Globus pallidus (tissue), 1 donor: ENCODE measurements at places on chromosomes 11 and 22.

DNA sequence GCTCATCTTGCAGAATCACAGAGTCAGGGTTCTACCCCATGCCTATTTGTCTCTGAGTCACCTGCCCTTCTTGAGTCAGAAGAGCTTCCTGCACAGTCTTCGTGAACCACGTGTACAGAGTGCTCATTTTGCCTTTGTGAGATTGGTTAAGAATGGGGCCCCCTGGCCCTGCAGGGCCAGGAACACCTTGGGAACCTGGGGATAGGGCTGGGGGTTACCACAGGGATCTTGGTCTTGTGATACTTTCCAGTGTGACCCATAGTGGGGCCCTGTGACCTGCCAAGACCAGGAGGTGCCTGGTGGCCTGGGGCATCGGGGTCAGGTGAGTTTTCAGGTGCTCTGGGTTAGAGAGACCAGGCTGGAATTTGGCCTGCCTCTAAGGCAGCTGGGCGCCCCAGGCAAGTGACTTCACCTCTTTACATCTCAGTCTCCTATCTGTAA is 9.4 kb downstream of the TMPRSS13 start:
- no peak for DNase-seq

DNA sequence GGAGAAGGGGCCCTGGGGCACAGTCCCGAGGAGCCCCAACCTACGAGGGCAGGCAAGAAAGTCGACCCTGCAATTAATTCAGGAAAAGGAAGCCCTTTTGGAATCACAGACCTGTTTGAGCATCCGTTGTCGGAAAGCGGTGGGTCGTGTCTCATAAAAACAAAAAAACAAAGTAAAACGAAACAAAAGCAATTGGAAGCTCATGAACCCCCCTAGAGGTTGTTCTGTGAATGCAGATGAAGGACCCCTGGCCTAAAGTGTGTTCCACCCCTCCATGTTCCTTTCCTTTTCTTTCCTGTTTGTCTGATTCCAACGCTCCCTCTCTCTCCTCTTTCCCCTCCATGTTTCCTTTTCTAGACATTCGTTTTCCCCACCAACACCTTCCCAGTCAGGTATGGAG is 203.7 kb downstream of the GRIK4 start:
- DNase-seq, result no peak

DNA sequence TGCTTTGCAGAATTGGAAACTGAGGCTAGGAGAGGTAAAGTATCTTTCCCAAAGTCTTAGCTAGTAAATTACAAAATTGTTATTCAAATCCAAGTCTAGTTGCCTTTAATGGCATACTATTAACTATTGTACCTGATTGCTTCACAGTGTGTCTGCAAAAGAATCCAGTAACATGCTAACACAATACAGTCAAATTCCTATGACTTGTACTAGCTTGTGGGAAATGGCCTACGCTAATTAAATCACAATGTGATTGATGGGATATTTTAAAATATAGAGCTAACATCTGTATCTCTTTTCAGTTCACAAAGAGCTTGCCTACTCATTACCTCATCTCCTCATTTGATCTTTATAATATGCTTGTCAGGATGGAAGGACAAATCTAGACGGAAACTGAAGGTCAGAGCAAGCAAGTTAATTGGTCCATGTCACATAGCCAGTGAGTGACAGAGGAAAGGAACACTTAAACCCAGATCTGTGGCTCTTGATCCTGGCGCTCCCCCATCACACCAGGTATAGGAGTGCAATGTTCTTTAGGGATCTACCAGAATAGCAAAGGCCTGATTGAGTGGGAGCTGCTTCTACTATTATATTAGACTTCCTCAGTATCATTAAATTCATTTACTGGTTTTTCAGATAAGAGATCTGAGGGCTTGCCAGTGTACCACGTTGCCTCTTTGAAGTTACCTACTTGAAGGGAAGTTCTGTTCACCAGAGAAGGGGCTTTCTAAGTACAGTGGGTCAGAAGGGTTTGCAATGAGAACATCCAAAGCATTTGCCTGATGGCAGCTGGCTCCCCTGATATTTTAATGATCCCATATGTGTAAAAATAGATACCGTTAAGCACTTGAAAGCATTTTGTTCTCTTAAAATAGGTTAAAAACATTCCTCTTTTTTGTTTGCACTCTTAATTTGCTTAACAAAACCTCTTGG is 213.6 kb upstream of the SESN3 start:
- DNase-seq, result no peak

DNA sequence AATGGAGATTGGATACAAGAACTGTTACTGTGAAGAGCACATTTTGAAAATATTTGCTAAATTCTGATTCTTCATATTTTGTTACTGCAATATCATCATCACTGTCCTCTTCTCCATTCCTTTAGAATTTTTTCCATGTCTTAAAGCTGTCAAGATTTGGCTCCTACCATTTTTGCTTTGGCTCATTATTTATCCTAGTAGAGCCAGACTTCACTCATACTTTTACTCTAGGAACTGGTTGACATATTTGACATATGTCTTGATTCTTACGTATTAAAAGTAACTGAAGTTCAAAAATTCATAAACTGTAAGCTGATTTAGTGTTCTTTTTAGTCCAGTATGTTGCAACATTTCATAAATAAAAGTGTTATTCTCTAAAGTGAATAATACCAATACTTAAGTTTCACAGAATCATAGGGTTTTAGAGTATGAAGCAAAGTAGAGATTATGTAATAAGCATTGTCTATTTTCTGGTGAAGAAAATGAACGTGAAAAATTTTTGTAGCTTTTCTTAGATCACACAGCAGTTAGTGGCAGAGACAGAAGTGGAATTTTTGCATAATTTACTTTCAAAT is 225.6 kb downstream of the TMEM135 start:
- DNase-seq, result no peak

DNA sequence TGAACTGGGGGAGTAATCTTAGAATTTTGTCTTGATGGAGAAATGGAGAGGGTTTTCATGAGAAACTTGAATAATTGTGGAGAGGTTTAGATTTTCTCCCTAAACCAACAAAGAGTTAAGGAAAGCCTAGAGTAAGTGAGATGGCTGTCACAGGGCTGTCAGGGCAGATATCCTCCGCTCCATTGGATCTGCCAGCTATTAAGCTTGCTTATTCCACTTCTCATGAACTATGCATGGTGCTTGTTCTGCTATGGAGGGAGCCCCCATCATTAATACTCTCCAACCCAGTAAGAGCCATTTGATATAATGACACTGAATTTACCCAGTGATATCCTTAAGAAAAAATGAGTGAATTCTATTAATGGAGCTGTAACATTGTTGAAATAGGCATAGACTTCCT is 342.8 kb upstream of the MTNR1B start:
- no peak for DNase-seq

DNA sequence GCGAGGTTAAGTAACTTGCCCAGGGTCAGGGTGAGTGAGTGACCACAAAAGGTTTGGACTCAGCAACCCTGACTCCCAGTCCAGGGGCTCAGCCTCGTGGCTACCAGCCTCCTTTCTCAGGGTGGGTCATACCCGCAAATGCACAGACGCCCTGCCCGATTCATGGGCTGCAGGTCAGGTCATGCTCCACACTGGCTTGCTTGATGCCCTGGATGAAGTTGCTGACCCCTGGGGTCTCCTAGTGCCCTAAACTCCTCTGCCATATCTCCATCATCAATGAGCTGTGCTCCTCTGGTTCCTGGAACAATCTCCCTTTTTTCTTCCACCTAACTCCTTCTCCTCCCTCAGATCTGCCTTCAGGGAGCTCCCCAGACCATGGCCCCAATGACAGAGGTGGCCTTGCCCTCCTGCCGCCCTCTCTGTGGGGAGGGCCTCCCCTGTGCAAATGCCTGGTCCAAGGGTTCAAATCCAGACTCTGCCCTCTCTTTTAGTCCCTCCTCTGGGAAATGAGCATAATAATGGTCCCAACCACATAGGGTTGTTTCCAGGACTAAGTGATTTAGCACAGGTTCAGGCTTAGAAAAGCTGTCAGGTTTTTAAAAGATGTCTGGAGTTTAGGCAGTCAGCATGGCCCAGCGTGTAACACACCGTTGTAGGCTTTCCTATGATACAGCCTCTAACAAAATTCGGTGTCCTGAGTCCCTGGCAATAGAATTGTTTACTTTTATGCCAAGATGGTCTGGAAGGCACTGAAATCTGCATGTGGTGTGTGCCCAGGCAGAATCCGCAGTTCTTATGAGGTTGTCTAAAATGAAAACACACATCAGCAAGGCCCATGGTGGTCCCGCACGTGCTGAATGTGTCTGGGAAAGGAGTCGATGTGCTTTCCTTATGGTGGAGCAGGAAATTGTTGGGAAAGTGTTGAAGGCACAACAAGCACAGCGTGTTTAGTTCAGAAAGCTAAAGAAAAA is 63.6 kb downstream of the CD82 start:
- no peak for DNase-seq

DNA sequence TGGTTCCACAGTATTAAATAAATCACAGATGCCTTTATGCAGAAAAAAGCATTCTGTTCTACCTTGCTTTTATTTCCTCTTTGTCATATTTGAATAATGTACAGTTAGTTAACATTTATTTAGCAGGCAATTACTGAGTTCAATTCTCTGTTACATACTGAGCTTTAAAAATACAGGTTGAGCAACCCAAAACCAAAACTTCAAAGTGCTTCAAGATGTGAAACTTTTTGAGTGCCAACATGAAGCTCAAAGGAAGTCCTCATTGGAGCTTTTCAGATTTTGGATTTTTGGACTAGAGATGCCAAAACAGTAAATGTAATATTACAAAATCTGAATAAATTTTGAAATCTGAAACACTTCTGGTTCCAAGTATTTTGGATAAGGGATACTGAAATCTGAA is 54.1 kb downstream of the PDHX start:
- no peak for DNase-seq

- no peak for DNase-seq
Measured at GRCh38 chr11:130260080-130260627, 54.6 kb downstream of the ZBTB44 start.

- DNase-seq, result no peak
Measured at GRCh38 chr11:360326-361280, 8.7 kb upstream of the B4GALNT4 start.

- DNase-seq, result peak; percentile 82
Measured at GRCh38 chr22:17575681-17576080, 12.4 kb downstream of the SLC25A18 start.

- DNase-seq, result no peak
Measured at GRCh38 chr11:71459076-71459766, 6.2 kb downstream of the NADSYN1 start.

GRCh38 chr11:106088896-106089295 is 11.4 kb downstream of the AASDHPPT start:
- DNase-seq, result no peak

GRCh38 chr11:117565709-117566108 is 231.3 kb downstream of the DSCAML1 start:
- no peak for DNase-seq

DNA sequence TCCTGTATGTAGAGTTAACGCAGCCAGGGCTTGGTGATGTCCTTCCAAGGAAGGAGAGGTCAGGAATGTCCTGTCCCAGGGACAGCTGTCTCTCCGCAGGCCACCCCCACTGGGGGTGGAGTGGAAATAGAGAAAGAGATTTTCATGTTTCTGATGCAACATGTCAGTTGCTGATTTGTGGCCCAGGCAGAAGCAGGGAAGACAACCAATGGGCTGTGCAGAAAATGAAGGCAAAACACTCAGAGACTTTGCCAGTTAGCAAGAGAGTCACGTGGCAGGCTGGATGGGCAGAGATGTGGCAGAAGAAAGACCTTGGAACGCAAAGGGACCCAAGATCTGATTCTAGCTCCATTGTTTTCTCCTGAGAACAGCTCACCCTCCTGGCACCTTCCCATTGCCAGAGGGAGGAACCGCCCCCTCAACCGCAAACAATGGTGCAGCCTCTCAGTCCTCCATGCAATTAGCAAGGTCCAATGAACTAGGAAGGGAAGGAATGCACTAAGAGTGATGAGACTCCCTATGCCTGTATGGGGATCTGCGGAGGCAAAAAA is 71.0 kb downstream of the SYN3 start:
- DNase-seq, result peak; percentile 24
